Left cardiac atrium (tissue), 4 donors: ENCODE measurements at places on chromosomes 3 and 15. TPM values are rescaled to one million over a fixed set of nuclear protein-coding genes. Genes with fewer than 3 reads are reported as not detected.

Gene PAK6
- 10.1 TPM for total RNA-seq

Gene ARHGAP31
- 33.5 TPM for total RNA-seq

Gene GOLGA6L9
- 0.92 TPM for total RNA-seq

Gene SCN11A
- not detected for total RNA-seq

Gene CLDN1
- 4.5 TPM for total RNA-seq
